ENCODE measurements at places on chromosomes 11 and 22.

DNA sequence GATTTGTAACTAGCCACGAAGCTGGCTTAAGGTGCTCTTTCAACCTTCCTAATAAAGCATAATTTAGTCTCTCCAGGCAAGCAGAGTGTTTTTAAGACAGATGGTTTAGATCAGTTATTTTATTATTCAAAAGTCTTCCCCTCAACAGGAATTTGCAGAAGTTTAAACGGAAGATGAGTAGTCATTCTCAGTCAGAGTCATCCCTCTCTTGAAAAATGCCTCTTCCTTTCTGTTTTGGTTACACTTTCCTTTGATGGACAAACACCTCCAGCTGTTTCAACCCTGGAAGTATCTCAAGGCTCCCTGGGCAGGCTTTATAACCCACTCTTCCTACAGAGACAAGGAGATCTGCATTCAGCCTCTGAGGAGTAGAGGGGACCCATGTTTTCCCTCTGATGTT, 60.3 kb upstream of the POU2AF2 start:
- DNase-seq = no peak

- DNase-seq = peak; percentile 66
Observed at GRCh38 chr22:20024225-20024624, 3.3 kb downstream of the TANGO2 start.

DNA sequence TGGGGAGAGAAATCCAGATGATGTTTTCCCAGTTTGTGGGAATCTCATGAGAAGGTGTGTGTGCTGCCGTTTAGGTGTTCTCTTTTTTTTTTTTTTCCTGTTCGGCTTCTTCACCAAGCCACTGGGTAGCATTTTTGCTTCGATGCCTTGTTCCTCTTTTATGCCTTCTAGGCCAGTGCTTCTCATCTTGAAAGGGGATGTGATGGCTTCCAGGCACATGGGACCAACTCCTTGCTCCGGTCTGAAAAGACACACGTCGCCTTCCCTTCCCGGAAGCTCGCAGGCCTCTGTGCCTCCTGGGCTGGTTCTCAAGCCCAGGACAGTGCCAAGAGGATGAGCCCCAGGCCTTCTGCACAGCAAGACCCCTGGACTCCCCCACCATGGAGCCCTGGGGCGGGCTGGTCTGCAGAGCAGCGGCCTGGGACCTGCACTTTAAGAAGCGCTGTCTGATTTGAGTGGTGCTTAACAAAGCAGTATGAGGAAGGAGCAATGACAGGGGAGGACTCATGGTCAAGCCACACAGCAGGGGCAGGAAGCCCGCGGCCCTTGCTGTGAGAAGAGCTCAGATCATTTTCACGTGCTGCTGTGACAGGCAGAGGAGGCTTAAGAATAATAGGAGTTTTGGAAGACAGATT, 158.8 kb downstream of the MPPED1 start:
- no peak for DNase-seq

GRCh38 chr11:94593030-94593429, 25.9 kb downstream of the PIWIL4 start:
- no peak for DNase-seq

DNA sequence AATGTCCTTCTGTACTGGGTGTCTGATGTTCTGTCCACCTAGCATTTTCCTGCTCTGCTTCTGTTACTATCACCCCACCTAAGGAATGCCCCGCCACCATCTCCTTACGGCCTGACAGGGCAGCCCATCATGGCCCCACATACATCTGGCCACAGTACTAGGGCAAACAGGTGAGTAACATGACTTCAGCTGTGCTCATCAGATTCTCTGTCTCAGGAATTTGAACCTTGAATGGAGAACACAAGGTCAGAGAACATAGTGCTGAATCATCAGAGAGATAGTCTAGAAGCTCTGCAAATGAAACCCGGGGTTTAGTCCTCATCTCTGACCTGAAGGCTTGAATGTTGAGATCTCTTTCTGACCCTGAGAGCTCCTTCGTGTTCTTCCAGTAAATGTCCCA, 32.4 kb downstream of the ZC3H12C start:
- DNase-seq = no peak

GRCh38 chr22:24391836-24392217, 35.6 kb upstream of the ADORA2A start:
- no peak for DNase-seq

- no peak for DNase-seq
Observed at GRCh38 chr22:48494968-48495750, 1332.5 kb downstream of the BRD1 start.

GRCh38 chr22:40533712-40534378, 102.7 kb downstream of the MRTFA start:
- DNase-seq = no peak

DNA sequence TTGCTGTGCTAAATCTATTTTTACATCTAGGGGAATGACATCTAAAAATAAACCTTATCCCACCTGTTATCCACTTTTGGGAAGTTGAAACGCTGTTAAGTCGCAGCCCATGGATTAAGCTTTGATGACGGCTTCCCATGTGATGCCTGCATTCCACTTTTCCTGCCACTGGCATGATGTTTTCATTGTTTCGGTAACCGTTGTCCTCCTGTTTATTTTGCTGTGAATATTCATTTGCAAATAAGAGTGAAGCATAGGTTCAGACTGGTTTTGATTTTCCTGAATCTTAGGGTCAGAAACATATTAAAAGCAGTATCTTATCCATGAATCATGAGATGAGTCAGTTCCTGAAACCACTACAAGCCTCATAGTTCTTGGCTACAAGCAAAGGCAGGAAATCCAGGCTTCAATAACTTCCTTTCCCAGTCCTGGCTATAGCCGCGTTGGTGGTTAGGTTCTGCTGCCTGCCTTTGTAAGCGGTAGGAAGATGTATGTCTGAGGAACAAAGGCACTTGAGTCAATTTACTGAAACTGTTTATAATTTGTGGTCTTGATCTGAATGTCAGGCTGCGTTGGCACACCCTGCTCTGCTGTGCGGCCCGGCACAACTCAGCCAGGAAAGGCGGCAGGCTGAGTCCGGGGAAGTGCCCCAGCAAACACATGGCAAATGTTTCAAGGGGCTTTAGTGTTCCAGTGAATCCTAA, 19.4 kb downstream of the TEAD1 start:
- no peak for DNase-seq

GRCh38 chr11:36421546-36422155, 88.4 kb downstream of the TRAF6 start:
- DNase-seq = no peak
